NCI-H345 (cell line): ENCODE measurements at places on chromosomes 11 and 22.

- DNase-seq: no peak
Observed at GRCh38 chr11:112302226-112302868, 41.7 kb upstream of the PLET1 start.

GRCh38 chr22:39289533-39289932 lies 29.9 kb downstream of the RPL3 start:
- no peak for DNase-seq

DNA sequence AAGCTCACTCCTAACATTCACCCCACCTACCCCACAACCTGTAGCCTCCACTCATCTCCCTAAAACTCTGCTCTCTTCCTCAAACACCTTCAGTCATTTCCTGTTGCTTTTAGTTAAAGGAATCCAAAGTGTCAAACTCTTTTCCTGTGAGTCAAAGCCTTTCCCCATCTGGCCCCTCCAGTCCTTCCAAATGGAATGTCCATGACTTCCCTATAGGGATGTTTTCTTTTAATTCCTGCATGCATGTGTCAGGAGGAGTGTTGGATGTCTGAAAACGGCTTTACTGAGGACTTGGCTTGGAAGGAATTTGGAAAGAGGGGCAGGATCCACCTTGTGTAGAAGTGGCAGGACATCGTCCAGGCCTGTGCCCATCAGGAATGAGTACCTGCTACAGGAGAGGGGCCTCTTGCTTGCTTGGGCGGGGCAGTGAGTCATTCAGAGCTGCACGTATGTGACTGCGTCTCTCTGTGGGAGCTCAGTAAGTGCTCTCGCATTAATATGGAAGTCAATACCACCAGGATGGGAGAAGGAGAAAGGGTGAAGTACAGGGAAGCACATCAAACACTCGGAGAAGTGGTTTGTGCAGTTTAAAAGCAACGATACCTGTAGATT lies 491.9 kb downstream of the OPCML start:
- peak; percentile 92 for DNase-seq

GRCh38 chr11:104918113-104918824 lies 20.0 kb upstream of the CASP12 start:
- DNase-seq: no peak

DNA sequence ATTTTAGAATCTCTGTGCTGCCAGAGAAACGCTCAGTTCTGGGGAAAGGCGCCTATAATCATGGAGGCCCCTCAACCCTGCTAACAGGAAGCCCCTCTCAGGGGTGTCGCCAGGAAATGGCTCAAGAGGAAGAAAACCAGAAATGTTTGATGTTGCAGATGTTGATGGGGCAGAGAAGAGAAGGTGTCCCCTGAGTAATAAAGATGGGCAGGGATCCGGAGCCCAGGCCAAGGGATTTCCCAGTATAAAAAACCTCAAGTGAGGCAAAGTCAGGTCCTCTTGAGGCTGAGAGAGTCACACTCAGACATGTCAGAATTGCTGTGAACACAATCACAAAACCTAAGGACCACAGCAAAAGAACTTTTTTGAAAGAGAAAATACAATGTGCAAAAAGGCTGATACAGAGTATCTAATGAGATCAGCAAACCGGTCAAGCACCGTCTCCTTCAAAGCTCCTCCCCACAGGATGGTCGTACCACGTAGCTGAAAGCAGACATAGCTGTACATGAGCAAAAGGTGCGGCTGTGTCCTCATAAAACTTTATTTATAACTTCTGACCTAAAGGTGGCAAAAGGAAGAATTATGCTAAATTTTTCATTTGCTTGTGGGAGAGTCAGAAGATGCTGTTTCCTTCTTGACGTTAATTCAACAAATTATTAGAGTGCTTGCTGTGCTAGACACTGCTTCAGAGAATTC lies 12.2 kb downstream of the MOV10L1 start:
- no peak for DNase-seq

DNA sequence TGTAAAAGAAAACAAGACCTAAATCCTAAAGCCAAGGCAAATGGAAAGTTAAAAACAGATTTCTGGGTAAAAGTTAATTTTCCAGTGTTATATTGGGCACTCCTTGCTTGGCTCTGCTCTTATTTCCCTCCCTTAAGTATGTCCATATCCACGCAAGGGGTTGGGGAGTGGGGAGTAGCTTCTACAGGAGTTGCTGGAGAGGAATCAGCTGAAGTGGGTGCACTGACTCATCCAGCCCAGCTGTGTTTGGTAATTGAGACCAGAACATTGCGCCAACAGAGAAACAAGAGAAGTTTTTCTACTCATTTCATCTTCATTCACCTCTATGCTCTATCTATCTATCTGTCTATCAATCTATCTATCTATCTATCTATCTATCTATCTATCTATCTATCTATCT lies 298.4 kb upstream of the PDGFD start:
- DNase-seq: no peak

GRCh38 chr22:42428760-42429159 lies 3.4 kb downstream of the NFAM1 start:
- DNase-seq: no peak

DNA sequence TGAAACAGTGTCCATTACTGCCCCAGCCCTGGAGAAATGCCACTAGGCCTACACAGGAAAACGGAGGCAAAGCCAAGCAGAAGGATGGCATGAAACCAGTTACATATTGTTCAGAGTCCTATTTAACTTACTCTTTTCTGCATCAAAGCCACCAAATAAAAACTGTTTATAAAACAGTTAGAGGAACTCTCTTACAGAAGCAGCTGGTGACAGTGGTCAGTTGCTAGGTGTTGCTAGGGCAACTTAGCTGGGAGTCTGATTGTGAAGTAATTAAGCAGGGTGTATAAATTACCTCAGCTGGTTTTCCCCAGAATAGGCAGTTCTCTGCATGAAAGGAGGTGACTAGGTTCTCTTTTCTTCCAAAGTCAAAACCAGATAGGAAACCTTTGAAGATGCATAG lies 115.6 kb upstream of the ZBED5 start:
- peak; percentile 46 for DNase-seq

GRCh38 chr11:86230921-86231434 lies 13.6 kb upstream of the EED start:
- DNase-seq: no peak

GRCh38 chr11:120510406-120511115 lies 987 bp upstream of the GRIK4 start:
- no peak for DNase-seq

GRCh38 chr11:33722590-33723234 lies 13.5 kb downstream of the CD59 start:
- DNase-seq: no peak

DNA sequence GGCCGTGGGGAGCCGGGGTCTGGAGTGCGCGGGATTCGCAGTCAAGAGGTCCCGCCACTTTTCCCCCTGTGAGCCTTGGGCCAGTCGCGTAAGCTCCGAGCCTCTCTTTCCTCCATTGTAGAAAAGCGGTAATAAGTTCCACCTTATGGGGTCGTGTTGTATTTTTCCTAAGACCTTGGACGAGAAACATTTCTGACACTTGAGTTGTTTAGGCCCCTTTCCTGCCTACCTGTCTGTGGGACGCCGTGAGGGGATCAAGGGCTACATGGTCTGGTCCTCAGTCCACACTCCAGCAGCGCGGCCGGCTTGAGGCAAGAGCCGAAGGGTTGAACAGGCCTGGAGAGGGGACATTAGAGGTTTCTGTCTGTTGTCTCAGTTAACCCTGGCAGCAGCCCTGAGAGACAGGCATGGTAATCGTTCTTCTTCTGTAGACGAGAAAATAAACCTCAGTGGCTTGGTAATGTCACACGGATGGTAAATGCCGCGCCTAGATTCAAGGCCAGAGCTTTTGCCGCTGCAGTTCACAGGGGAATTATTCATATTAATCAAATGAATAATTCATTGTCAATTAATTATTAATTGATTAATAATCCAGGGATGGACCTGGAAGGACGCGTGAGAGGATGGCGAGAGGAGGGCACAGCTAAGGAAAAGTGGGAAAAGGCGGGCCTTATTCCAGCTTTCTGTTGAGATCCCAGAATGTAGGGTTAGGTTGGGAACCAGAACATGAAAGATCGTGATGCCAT lies 545 bp downstream of the FEN1 start:
- no peak for DNase-seq

GRCh38 chr11:122749005-122749687 lies 89.2 kb upstream of the CRTAM start:
- DNase-seq: no peak

GRCh38 chr22:36360871-36361383 lies 26.8 kb downstream of the MYH9 start:
- DNase-seq: no peak

GRCh38 chr11:122850076-122850631 lies 11.9 kb downstream of the CRTAM start:
- no peak for DNase-seq
